GM23248 (cell line): ENCODE measurements at places on chromosomes 11 and 22. TPM values are rescaled to one million over a fixed set of nuclear protein-coding genes. Genes with fewer than 3 reads are reported as not detected.

- peak; percentile 32 for DNase-seq
These were observed 62.8 kb upstream of the BLID start for GRCh38 chr11:122178795-122179194.

DNA sequence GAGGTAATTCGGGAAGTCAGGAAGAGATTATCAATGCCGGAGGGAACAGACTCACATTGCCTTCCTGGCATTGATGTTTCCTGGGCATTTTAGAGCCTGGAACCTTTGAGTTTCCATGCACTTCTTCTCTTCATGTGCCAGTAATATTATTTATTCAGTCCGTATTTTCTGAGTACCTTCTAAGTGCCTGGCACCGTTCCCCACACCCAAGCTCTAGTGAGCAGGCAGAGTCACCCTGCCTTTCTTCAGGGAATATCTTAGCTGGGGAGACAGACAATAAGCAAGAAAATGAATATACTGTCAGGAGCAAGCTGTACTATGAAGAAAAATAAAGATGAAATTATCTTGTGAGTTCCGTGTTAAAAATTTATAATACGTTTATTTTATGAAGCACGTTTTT is 136.2 kb upstream of the SEZ6L start:
- DNase-seq, result no peak

GRCh38 chr22:23242473-23243001 is 62.2 kb downstream of the BCR start:
- DNase-seq, result no peak

The DNAJB7 gene
- total RNA-seq, result not detected in 2 replicates

The TP53I11 gene
- 59.9 and 66.5 TPM in 2 replicates for total RNA-seq

- peak; percentile 59 for DNase-seq
These were observed 1.9 kb downstream of the TPP1 start for GRCh38 chr11:6617315-6617781.

The UBQLN3 gene
- not detected in 2 replicates for total RNA-seq

- DNase-seq, result peak; percentile 77
These were observed 23.1 kb upstream of the CDC42EP2 start for GRCh38 chr11:65291613-65292012.

The NAA40 gene
- 11.7 and 27.9 TPM in 2 replicates for total RNA-seq

GRCh38 chr11:28910926-28911325 is 802.7 kb downstream of the METTL15 start:
- DNase-seq, result peak; percentile 36

GRCh38 chr11:59754494-59754858 is 700 bp upstream of the STX3 start:
- DNase-seq, result peak; percentile 46

DNA sequence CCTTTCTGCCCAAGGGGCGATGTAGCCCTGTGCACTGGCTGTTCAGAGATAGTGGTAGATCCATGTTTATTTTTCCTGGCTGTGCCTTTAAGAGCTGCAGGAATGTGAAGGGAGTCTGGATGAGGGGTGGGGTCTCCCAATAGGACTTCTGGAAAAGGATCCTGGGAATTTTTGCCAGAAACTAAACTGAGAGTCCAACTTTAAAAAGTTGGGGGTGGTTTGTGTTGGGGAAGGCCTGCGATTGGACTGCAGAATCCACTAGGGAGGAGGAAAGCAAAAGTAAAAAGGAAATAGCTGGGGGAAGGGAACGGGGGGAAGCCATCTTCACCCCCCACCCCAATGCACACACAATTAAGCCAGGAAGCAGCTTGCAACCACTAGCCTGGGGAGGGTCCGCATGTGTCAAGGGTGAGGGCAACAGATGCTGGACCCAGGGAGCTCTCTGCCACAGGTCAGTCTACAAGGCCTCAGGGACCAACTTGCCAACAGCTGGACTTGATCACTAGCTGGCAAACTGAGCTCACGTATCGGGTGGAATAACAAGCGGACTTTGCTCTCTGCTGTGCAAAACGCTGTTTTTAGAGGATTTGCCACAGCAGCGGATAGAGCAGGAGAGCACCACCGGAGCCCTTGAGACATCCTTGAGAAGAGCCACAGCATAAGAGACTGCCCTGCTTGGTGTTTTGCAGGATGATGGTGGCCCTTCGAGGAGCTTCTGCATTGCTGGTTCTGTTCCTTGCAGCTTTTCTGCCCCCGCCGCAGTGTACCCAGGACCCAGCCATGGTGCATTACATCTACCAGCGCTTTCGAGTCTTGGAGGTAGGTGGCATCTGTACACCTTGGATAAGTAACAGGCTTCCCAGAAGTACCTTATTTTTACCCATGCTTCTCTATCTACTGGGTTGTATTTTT is at the start of gene OLFML1:
Gene OLFML1, plus strand, starts transcription at position 321 of the 912 bp plus-strand sequence. Its CDS starts 370 bp downstream, at position 691.
- DNase-seq, result peak; percentile 38

- no peak for DNase-seq
These were observed 207.5 kb downstream of the ETS1 start for GRCh38 chr11:128379587-128380580.

DNA sequence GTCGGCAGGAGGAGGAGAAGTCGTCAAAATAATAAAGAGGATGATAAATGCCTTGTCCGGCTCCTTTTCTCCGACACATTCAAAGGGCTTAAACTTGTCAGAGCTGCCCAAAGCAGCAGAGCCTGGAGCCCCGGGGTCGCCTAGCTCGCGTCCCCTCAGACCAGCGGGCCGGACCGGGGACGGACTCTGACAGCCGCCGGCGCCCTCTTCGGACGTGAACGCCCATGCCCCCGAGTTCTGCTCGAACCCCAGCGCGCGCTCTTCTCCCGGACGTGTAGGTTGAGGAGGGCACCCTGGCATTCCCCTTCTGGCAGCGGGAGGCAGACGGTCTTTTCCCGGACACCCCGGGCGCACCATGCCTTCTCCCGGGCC is 999 bp downstream of the FGF3 start:
- no peak for DNase-seq

DNA sequence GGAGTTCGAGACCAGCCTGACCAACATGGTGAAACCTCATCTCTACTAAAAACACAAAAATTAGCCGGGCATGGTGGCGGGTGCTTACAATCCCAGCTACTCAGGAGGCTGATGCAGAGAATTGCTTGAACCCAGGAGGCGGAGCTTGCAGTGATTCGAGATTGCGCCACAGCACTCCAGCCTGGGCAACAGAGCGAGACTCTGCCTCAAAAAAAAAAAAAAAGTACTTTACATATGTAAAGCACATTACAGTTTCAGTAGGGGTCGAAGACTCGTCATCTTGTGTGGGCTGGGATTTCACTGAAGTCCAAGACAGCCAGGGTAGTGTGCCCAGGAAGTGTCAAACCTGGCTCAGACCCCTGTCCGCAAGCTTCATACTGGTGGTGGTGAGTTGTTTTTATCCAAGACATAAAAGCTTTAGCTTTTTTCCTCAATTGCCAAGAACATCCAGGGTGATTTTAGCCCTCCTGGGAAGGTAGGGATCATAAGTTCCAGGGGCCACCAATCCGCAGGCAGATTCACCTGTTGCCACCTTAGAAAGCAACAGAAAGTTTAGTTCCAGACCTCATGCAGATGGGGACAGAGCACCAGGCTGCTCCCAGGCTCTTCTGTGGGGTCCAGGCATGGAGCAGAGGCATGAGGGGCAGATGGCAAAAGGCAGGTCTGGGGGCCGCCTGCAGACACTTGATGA is 21.6 kb upstream of the ADORA2A start:
- no peak for DNase-seq

The BARX2 gene
- not detected in 2 replicates for total RNA-seq

DNA sequence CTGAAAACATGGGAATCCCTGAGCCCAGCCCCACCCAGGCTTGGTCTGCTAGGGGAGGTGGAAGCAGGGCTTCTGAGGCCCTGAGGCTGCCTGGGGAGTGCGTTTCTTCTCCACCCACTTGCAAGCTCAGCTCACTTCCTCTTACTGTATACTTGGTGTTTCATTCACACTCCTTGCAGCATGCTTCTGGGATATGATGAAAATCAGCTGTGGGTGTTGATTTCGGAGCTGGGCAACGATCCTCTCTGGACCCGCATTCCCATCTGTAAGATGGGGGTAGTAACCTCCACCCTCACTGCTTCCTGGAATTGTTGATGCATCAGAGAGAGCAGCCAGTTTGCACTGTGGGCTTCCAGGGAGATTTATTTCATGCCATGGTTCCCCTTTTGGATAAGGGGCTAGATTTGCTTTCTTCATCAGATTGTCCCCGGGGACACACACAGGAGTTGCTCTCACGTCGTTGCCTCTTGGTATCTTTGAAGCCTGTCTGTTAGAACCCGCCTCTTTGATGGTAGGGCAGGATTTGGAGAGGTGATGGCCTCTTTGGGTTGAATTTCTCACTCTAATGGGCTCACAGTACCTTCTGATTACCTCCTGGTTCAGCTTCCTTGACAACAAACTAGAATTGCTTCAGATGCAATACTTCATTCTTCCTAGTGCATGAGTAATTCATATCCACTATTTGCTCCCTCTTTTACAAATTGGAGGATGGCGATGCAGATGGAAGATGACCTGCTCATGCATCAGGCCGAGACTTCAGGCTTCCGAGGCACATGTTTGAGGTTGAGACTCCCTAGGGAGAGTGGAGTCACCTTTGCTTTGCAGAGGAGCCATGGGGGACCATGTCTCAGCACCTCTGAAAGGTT is 40.4 kb downstream of the BCR start:
- DNase-seq, result peak; percentile 88

DNA sequence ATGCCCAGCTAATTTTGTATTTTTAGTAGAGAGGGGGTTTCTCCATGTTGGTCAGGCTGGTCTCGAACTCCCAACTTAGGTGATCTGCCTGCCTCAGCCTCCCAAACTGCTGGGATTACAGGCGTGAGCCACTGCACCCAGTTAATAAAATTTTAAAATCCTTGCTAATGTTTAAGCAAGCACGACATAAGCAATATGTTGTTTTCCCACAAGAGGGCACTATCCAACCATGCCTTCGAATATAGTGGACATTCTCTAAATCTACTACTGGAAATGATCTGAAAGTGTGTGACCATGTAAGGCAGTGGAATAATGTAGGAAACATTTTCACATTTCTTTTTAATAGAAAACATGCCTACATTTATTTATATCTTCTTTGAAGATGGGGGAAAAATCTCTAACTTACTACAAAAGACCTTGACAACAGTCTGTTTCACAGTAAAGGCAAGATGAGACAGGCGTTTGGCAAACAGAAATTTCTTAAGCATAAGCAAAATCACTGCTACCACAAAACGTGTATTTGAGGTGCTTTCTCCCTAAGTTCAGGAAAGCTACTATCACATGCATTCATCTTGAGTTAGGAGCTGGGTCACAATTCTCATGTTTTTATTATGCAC is 38.2 kb downstream of the PITPNB start:
- peak; percentile 76 for DNase-seq

The GNG3 gene
- not detected in 2 replicates for total RNA-seq

The PVALB gene
- not detected in 2 replicates for total RNA-seq

DNA sequence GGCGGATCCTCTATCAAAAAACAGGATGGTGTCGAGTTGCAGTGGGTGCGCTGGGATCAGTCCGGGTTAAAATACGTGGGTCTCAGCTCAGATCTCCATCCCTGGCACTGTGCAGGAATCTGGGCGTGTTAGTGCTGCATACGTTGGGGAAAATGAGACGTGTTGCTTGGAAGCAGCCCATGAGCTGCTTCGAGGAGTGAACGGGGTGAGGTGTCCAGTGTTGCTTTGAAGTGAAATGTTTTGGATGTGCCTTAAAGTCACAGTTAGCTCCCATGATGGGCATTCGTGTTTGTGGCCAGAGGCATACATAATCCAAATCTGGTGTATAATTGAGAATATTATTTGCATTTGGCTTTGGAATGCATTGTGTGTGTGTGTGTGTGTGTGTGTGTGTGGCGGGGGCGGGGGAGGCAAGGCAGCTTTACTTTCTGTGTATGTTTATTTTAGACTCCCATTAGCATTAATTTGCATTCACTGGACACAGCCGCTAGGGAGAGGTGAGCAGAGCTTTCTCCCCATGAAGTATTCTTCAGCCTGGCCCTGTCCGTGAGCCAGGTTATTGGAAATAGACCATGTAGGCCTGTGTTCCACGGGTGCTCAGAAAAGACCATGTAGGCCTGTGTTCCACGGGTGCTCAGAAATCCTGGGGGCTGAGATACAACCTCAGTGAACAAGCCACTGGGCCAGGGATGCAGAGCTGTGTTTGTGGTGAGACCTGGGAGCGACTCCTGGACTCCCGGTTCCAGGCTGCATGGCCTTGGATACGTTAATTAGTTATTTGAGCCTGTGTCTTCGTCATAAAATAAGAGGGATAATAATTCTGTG is 134.6 kb downstream of the ST3GAL4 start:
- DNase-seq, result no peak

The SYNGR1 gene
- 5.2 and 6.1 TPM in 2 replicates for total RNA-seq

DNA sequence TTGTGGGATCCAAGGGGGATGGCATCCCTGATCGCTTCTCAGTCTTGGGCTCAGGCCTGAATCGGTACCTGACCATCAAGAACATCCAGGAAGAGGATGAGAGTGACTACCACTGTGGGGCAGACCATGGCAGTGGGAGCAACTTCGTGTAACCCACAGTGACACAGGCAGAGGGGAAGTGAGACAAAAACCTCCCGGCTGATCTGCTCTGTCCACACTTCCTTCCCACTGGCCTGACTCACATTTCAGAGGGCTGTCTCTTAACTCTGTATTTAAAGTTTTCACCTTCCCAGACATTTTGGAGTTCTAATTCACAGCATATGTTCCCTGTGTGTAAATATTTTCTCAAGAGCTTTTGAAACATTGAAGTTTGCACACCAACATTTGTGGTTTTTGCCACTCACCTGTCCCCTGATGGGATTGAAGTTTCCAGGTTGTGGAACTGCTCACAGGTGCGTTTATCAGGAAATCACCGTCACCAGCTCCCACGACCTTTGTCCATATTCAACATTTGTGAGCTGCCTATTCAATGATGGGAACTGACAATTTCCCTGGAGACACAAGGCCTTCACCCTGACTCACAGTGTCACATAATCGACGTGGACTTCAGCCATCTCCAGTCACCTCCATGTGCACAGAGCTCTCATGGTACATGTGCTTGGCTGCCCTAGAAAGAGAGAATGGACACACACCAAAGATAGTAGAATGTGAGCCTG is 99.2 kb downstream of the VPREB1 start:
- no peak for DNase-seq

The EXPH5 gene
- total RNA-seq, result 0.13 TPM in 1 of 2 replicates, not detected in the other

DNA sequence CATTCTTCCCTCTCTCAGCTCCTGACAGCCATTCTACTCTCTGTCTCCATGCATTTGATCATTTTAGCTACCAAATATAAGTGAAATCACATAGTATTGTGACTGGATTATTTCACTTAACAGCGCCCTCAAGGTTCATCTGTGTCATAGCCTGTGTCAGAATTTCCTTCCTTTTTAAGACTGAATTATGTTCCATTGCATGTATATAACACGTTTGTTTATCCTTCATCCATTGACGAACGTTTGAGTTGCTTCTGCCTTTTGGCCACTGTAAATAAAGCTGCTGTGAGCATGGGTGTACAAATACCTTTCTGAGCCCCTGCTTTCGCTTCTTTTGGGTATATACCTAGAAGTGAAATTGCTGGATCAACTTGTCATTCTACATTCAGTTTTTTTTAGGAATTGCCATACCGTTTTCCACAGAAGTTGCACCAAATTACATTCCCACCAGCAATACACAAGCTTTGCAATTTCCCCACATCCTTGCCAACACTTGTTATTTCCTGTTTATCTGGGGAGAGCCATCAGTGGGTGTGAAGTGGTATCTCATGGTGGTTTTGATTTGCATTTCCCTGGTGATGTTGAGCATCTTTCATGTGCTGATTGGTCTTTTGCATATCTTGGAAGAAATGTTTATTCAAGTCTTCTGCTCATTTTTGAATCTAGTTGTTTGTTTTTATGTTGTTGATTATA is 17.5 kb downstream of the GLB1L2 start:
- no peak for DNase-seq

GRCh38 chr11:32259641-32260081 is 168.8 kb downstream of the RCN1 start:
- DNase-seq, result peak; percentile 30

The OR4A5 gene
- total RNA-seq, result not detected in 2 replicates

The MUC6 gene
- not detected in 2 replicates for total RNA-seq

GRCh38 chr22:44701187-44701790 is 715 bp upstream of the PRR5 start:
- DNase-seq, result no peak
